BE2C (cell line): ENCODE measurements at places on chromosomes 1 and 21.
A peak's percentile ranks its signal among the peaks of the same experiment; 100 is the strongest.

DNA sequence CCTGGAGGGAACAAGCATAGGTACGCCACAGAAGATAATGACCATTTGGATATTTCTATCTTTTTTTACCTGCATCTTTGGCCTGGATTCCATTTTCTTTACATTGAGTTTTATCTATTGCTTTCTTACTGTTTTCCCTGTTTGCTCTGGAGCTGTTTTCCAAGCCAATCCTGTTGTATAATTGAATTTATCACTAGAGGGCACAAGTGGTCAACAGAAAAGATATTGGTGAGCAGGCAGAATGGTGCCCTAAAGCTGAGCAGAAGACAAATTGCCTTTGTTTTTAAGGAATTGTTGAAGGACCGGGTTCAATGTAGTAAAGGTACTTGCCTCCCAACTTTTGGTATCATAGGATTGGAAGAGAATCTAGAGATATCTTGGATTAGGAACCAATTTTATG lies 152.8 kb downstream of the PPP1R12B start:
- peak; percentile 19 for DNase-seq

GRCh38 chr1:156546267-156546666 lies 26.1 kb downstream of the IQGAP3 start:
- DNase-seq, result no peak

DNA sequence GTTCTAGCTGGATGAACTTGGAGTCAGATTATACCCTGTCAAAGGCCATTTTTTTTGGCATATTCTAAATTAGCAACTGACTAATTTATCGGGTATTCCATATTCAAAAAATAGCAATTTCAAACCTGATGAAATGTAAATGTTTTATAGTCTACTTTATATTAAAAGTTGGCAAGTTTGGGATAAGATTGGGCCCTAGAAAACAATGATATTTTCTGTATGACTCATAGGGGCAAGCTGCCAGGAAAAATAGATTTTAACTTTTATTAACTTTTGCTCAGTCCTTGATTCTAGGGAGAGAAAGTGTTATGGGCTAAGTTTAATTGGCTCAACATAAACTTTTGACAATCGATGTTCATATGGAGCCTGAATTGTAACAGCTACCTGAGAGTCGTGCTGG lies 576.9 kb upstream of the B3GALT2 start:
- DNase-seq, result no peak

- DNase-seq, result no peak
These were observed 74.4 kb downstream of the EPS15 start for GRCh38 chr1:51444534-51445192.

DNA sequence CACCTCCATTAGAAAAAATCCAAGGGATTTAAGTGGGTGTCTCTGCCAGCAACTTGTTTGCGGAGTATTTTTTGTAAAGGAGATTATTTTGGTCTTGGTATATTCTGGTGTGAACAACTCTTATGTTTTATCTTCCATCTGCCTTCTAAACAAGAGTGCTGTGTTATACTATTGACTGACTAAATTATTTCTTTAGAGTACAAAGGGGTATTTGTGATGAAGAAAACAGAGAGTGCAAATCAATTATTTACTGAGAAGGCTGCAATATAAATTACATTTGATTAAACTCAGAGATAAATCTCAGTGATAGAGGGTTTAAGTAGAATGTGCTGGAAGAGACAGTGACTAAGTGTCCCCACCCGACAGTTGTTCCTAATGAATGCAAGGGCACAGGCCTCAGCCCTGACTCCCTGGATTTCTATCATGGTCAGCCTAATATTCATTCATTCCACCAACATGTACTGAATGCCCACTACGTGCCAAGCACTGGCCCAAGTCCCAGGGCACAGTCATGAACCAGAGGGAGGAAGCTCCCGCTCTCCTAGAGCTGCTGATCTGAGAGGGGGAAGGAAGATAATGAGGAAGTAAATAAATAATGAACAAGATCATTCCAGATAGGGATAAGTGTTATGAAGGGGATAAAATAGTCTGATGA lies 196.9 kb upstream of the C8B start:
- no peak for DNase-seq

DNA sequence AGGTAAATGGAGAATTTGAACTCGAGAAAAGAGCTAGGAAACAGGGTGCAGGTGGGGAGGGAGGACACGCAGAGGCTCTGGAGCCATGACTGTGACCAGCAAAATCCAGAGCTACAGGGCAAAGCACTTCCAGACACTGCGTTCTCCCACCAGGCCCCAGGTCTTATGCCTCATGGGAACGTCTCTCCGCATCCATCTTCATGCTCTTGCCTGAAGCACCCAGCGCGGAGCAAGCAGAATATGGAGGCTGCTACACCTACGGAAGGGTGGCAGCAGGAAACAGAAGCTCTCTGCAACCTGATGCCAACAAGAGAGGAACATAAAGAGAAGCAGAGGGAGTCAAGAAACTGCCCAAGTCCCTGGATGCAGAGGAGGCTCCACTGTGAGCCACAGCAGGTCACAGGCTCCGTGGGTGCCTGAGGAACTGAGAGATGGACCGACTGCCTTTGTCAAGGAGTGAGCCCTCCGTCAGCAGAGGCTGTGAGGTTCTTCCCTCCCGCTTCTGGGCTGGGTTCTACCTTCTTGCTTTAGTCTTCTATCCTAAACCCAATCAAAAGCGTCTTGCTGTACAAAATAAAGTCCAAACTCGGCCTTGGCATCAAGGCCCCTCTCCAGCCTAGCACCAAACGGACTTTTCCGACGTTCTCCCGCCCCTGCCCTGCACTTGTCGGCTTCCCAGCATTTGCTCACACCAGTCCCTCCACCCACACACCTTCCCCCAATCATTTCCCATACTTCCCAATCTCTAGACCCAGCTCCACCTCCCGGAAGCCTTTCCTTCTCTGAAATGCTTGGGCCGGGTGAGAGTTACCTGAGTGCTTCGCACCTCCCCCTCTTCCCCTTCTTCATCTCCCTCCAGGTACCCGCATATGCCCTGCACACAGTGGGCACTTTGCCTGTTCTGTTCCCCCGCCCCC lies 930 bp downstream of the DHCR24 start:
- peak; percentile 19 for DNase-seq

DNA sequence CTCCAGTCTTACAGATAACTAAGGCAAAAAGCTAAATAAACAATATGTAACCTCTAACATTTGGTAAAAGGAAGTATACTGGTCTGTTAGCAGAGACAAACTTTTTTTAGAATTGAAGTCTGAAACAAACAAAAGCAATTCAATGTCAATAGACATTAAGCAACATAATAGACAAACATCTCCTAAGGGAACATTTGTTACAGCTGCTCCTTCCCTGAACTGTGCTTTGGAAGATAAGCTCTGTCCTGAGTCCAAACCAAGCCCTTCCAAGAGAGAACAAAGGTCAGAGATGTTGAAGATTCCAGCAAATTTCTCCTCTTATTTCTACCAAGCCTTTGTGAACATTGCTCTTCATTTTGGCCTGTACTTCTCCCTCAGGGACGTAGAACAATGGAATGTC lies 25.3 kb downstream of the FMO2 start:
- DNase-seq, result no peak

GRCh38 chr1:238681451-238681850 lies 704.9 kb upstream of the CHRM3 start:
- DNase-seq, result no peak

DNA sequence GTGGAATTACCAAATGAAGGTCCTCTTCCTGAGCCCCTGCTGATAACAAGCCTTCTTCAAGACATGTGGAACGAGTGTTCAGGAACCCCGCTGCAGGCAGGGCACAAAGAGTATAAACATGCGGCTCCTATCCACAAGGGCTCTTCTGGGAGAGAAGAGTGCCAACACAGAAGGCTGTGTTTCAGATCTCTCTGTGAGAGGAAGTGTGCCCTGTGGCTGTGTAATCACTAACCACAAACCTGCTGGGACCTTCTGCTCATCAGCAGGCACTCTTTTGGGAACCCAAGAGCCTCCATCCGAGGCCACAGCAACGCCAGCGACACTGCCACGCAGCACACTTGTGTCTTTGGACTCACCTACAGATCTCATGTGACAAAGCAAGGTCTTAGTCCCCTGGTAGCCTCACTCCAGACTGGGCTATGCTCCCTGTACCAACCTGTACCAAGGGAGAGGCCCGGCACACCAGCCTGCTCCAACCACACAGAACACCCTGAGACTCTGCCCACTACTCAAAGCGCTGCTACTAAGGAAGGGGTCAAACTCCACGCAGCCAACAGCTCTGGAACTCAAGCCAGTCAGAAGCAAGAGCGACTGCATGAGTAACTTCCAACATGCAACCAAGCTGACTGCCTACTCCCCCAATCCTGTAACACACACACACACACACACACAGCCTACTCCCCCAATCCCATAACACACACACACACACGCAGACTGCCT lies 7.8 kb downstream of the PTTG1IP start:
- DNase-seq, result no peak

DNA sequence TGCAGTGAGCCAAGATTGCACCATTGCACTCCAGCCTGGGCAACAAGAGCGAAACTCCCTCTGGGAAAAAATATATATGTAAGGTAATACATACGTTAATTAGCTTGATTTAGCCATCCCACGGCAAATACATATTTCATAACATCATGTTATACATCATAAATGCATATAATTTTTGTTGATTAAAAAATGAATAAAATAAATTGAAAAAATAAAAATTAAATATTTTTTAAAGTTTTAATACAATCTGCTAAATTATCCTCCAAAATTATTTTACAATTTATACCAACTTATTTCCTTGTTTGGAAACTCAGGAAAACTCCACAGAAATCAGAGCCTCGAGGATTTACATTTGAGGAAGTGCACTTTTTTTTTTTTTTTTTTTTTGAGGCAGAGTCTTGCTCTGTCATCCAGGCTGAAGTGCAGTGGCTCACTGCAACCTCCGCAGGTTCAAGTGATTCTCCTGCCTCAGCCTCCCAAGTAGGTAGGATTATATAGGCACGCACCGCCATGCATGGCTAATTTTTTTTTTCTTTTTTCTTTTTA lies 12.6 kb upstream of the IPO9 start:
- DNase-seq, result no peak

GRCh38 chr1:211677659-211678058 lies 2.2 kb upstream of the NEK2 start:
- no peak for DNase-seq

- peak; percentile 49 for DNase-seq
These were observed 20.8 kb upstream of the GBP1 start for GRCh38 chr1:89085781-89086180.
